Kidney tubule cell (primary cell): ENCODE measurements at places on chromosomes 5 and 9.

GRCh38 chr9:35723908-35724307 is 8.1 kb downstream of the TLN1 start:
- no peak for DNase-seq

- DNase-seq: peak; percentile 63
Observed at GRCh38 chr9:92808726-92809451, 44.3 kb upstream of the BICD2 start.

- DNase-seq: no peak
Observed at GRCh38 chr5:151720215-151720614, 33.5 kb upstream of the SPARC start.

GRCh38 chr5:73673161-73673591 is 47.2 kb downstream of the ARHGEF28 start:
- peak; percentile 60 for DNase-seq

DNA sequence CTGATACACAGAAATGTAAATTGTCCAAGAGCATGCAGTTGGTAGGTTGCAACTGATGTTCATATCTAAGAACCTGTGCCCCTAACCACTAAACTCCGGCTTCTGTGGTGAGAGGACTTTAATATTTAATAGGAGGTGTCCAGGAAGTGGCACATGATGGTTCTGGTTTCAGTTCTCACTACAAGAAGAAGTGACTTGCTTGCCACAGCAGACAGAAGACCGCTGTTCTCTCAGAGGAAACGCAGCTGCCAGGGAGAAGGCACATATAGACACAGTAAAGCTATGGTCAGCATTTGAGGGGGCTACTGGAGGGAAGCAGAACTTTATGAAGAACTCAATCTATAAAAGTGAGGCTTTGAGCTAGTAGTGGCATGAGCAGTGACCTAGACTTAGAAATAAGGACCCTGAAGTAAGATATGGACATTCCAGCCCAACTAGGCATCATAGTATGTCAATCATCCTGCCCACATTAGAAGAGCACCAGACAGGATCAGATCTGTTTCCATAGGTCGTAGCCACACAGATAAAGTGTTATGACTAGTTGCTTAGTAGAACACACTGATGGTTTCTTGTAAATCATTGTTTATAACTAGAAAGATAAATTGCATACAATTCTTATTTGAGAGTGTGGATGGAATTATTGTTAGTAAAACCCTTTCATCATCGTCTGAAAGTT is 36.4 kb upstream of the DAB2 start:
- no peak for DNase-seq

GRCh38 chr5:11047030-11047429 is 286.0 kb upstream of the DAP start:
- DNase-seq: peak; percentile 58

GRCh38 chr9:37911271-37911681 is 7.3 kb upstream of the SLC25A51 start:
- DNase-seq: no peak

- DNase-seq: peak; percentile 9
Observed at GRCh38 chr9:18143073-18143745, 330.7 kb upstream of the ADAMTSL1 start.

DNA sequence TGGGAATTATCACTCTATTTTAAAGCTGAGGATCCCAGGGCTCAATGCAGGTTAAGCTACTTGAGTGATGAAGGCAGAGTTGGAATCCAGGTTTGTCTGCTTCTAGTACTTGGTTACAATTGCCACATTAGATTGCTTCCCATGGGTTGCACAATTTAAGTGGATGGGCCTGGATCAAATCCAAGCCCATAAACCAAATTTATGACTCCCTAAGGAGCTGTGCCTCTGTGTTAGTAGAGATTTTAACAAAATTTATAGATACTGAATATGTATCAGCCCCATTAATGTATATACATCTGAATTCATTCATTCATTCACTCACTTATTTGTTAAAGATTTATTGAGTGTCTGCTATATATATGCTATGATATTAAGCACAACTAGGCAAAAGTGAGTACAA is 332.3 kb upstream of the KLF9 start:
- no peak for DNase-seq

GRCh38 chr9:96607971-96608370 is 11.7 kb downstream of the CDC14B start:
- no peak for DNase-seq

- DNase-seq: no peak
Observed at GRCh38 chr5:104237586-104237985, 675.0 kb upstream of the NUDT12 start.

GRCh38 chr5:98173334-98173733 is 600.1 kb upstream of the RGMB start:
- DNase-seq: peak; percentile 73

DNA sequence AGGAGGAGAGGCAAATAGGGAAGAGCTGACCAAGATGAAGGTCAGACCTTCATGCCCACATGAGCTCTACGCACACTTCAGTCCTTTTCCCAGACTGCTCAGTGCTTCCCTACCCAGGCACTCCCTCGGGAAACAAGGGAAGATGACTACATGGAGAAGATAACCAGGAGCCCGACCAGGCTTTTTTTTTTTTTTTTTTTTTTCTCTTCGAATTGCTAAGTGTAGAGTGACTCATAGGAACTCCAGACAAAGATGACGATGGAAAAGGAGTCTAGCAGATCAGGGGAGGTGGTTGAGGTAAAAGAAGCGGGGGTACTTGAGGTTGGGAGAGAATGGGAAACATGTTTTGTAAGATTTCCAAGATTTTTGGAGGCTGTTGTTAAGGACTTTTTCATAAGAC is 526.1 kb downstream of the BNC2 start:
- DNase-seq: peak; percentile 65
